ENCODE measurements at places on chromosomes 1 and 21.

DNA sequence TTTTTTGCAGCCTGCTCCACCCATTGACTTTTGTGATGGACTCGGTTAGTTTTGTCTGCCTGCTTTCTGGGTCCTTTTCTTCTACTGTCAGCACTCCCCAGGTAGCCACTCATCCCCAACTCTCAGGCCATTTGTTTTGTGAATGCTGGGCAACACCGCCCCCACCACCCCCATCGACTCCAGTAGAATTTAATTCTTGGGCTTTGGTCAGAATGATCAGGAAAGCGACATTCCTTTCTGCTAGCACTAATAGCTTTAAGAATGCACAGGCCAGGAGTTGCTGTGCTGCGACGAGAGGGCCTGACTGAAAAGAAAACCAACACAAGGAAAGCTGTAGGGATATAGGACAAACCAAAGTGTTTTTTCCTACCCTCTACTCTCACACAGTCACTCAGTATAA lies 144.4 kb downstream of the CDC7 start:
- DNase-seq, result no peak

- no peak for DNase-seq
These were observed 370.2 kb upstream of the DAB1 start for GRCh38 chr1:57794078-57794477.

- DNase-seq, result peak; percentile 31
These were observed 10.9 kb downstream of the ERRFI1 start for GRCh38 chr1:8015036-8015808.

- no peak for DNase-seq
These were observed 362.1 kb upstream of the NR5A2 start for GRCh38 chr1:199665371-199665770.

GRCh38 chr1:211623515-211623914 lies 44.6 kb upstream of the SLC30A1 start:
- DNase-seq, result no peak

DNA sequence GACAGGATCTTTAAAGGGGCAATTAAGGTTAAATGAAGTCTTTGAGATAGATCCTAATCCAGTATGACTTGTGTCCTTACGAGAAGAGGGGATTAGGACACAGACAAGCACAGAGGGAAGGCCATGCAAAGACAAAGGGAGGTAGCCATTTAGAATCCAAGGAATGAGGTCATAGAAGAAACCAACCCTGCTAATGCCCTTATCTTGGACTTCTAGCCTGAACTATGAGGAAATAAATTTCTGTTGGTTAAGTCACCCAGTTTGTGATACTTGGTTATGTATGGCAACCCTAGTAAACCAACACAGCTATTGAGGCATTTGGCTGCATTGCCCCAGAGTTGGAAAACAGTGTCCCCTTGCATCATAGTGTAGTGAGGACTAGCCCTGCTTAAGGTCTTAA lies 121.3 kb downstream of the MAST2 start:
- no peak for DNase-seq

DNA sequence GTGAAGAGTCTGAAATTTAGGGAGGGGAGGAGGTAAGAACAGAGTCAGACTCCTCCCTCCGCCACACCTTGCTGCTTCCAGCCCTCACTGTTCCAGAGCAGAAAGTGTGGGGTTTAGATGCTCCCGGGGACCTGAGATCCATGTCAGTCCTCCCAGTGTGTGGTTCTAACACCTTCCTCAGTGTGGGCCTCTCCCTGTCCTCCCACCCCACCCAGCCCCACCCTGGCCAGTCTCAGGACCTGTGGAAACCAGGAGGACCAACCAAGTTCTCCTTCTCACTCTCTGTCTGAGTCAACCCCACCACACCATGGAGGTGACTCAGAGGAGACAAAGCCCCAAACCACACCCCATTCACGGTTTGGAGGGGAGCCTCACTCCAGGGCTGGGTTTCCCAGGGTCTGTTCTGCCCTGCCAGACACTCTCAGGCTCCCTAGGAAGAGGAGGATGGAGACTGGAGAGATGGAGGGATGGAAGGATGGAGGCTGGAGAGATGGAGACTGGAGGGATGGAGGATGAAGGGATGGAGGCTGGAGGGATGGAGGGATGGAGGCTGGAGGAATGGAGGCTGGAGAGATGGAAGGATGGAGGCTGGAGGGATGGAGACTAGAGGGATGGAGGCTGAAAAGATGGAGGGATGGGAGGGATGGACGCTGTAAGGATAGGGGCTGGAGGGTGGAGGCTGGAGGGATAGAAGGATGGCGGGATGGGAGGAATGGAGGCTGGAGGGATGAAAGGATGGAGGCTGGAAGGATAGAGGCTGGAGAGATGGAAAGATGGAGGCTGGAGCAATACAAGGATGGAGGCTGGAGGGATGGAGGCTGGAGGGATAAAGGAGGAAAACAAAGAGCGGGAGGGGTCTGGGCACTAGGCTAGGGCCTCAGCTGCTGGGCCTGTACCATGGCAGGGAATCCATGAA lies 100.9 kb upstream of the RUNX3 start:
- DNase-seq, result peak; percentile 87

DNA sequence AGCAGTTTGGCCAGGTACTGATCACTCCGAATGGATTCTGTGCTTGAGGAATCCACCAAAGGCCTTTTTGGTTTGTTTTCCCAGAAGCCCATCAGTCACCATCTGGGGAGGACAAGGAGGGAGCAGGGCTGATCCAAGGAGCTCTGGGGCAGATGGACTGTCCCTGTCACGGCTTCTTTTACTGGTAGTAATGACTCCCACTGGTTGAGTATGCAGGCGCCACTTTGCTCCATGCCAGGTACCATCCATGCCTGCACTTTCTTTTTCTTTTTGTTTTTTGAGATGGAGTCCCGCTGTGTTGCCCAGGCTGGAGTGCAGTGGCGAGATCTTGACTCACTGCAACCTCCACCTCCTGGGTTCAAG lies 101.7 kb downstream of the UBIAD1 start:
- DNase-seq, result no peak

GRCh38 chr1:171803045-171803444 lies 21.6 kb downstream of the METTL13 start:
- no peak for DNase-seq
